ENCODE measurements at places on chromosomes 11 and 22.

DNA sequence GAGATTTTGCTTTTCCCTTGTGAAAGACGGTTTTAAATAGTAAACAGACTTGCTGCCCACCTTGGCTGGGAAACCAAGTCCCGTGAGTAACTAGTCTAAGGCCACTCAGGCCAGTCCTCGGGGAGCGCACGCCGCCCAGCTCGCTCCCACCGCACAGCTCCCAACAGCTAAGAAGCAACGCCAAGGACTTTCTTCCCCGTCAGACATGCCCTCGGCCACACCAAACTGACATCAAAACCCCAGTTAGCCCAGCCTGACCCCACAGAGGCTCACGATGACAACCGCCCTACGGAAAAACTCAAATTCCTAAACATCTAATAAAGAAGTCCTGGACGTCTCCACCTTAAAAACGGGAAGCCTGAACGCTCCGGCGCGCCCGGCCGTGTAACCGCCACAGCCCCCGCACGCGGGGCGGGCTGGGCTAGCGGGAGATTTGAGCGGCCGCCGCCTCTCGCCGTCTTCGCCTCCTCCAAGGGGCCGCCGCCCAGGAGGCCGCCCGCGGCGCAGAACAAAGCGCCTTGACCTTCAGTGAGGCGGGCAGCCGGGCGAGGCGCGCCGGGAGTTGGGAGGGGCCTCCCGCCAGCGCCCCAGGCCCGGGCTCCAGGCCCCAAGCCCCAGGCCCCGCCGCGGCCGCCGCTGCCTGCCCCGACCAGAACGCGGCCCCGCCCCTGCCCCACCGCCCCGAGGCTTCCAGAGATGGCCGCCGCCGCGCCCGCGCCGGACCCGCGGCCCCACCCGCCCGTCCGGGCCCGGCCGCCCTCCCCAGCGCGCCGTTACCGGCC is 486 bp downstream of the NAP1L4 start:
- peak; percentile 81 for DNase-seq

DNA sequence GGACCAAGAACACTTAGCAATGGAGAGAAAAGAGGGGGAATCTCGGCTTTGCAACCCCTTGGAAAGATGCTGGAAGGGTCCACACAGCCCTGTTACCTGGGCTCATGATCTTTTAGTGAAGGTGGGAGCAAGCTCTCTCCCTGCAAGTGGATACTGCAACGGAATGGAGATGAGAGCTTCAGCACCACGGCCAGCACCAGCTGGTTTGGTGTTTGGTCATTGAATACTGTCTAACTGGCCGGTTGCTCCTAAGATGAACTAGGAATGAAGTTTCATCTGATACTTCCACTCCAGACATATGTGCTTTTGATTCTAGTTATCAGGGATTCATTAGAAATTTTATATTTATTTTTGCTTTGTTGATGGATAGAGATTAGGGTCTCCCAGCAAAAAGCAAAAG is 16.3 kb downstream of the HTR3A start:
- no peak for DNase-seq

DNA sequence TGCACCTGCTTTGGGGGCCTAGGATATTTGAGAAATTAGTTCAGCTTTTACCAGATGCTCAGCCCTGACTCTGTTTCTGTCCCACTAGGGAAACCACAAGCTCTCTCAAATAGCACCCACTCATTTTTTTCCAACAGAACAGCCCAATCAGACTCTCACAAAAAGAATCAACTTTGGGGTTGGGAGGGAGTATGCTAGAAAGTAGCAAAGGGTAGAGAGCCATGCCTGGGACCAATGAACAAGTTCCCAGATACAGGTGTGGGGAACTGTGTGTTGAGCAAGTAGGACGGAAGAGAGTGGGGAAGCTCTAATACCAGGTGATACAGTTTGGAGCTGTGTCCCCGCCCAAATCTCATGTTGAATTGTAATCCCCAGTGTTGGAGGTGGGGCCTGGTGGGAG is 41.1 kb downstream of the TRIM66 start:
- DNase-seq = no peak

DNA sequence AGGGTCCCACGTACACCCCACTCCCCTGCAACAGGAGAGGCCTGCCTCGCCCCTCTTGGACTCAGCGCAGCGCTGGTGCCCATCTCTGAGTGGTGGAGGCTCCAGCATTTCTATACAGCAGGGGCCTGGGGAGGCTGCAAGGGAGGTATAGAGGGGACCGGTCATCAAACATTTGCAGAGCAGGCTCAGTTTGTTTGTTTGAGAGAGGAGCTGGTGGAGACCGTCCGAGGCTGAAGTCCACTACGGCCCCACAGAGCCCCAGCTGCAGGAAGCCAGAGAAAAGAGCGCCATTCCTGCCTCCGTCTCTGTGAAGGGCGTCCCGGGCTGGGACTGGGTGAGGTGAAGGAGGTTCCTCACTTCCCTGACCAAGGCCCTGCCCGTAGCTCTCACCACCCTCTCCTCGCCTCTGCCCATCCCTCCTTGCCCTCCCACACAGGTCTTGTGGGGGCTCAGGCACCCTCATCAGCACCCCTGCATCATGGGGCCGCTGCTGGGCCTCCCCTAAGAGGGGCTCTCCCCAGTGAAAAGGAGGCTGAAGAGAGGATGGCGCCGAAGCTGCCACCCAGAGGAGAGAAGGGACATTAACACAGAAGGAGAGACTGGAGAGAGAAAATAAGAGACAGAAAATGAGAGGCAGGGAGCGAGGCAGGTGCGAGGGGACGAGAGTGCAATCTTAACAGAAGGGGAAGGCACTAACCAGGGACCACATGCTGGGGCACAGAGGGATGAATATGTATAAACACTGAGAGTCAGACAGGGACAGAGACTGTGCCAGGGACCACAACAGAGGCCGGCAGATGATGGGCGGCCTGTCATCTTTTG is 24.5 kb downstream of the RPUSD4 start:
- DNase-seq = no peak

DNA sequence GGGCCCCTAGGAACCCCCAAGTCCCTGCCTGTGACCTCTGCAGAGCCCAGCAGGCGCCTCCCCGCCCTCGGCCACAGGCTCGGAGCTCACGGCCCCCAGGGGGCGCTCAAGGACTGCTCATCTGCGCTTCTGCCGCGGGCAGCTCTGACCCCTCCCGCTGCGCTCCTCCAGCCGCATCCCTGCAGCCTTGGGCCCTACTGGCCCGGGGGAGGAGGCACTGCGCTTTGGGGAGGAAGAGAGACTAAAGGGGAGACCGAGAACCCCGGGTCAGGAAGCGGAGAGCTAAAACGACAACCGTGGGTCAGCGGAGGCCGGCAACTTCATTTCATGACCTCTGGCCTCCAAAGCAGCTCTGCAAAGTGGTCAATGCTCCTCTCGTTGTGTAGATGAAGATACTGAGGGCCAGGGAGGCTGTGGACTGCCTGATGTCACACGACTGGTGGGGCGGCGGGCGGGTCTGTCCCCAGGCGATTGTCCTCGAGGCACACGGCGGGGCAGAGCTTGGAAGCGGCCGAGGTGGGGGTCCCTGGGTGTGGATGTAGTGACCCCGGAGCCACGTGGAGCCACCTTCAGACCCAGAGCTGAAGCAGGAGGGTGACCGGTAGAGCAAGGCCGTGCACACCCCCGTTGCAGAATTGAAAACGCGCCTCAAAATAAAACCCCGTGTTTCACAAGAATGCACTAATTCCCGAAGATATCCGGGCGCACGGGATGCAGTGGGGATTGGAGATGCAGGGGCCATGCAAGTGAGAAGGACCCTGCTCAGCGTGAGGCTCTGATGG is 2.7 kb upstream of the KRTAP5-6 start:
- DNase-seq = peak; percentile 61

- DNase-seq = no peak
These were observed 93.7 kb upstream of the SPON1 start for GRCh38 chr11:13868710-13869397.

GRCh38 chr11:116199182-116199581 is 573.6 kb downstream of the BUD13 start:
- DNase-seq = no peak

DNA sequence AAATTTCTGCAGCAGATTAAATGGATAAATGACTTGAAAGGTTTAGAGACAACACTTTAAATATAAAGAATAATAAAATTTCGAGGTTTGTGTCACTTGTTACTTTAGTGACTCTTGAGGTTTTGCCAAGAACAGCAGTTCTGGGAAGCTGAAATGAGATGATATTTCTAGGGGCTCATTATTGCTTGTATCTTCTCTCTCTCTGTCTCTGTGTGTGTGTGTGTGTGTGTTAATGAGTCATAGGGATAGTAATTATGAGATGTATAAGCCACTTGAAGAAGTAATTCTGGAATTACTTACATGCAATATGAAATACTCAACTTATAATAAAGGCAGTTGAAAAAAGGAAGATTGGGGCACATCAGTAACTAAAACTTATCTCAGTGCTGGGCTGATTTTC is 9.6 kb upstream of the OR10G7 start:
- DNase-seq = no peak

GRCh38 chr11:68792400-68792966 is 41.2 kb upstream of the TESMIN start:
- no peak for DNase-seq

All from inflammatory macrophage treated with lipopolysaccharide for 1 hour (primary cell).